ENCODE measurements at places on chromosomes 2 and 18.

GRCh38 chr18:71370671-71371445, 1082.0 kb downstream of the SOCS6 start:
- DNase-seq = no peak

GRCh38 chr2:226703514-226703913, 96.1 kb downstream of the IRS1 start:
- no peak for DNase-seq

DNA sequence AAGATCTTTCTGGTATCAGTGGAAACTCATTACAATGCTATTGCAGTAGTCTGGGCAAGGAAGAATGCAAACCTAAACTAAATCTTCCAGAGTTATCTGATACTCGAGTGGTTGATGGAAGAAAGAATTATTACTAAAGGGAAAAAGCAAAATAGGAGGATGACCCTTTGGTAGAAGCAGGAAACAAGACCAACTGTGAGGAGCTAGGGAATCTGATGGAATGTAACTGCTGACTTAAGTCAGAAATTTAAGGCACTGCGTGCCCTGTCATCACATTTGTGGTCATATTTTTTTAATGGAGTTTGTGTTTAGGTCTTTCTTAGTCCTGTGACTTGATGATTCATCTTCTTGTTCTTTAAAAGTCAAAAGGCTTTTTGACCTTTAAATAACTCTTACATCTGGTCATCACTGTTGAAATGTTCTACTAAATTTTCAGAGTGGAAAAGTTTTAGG, 36.5 kb upstream of the ARMC9 start:
- DNase-seq = no peak

GRCh38 chr2:63755965-63756364, 85.7 kb upstream of the UGP2 start:
- no peak for DNase-seq

DNA sequence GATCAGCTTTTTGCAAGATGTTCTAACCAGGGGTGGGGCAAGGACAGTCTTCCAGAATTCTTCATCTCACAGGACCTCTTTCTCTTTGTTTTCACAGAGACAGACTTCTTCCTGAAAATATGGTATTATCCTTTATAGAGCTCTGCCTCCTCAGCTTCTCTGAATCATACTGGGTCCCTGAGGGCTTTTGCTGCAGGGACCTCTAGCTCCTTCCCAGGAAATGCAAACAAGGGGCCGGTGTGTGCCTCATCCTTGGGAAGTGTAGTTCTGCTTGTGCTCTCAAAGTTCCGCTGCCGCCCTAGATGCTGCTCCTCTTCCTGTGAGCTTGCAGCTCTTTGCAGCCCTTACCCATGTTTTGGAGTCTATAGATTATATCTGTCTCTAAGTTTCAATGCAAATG, 99.5 kb upstream of the NPAS2 start:
- no peak for DNase-seq

DNA sequence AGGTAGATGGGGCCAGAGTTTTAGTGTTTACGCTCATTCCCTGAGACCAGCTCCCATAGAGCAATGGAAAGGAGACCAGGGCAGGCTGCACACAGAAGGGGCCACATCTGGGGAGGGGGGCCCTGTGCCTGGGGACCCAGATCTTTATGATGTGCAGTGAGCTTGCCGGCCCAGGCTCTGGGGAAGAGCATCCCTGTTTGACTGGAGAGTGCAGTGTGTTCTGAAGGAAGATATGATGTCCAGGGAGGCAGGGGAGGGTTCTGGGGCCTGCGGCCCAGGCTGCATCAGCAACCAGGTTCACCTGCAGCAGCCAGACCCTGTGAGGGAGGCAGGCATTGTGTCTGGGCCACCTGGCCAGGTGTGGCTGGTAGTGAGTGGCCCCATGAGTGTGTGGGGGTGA, 13.8 kb downstream of the TPO start:
- DNase-seq = no peak

- DNase-seq = peak; percentile 18
These were observed 414.2 kb upstream of the CHST9 start for GRCh38 chr18:27599202-27599829.

DNA sequence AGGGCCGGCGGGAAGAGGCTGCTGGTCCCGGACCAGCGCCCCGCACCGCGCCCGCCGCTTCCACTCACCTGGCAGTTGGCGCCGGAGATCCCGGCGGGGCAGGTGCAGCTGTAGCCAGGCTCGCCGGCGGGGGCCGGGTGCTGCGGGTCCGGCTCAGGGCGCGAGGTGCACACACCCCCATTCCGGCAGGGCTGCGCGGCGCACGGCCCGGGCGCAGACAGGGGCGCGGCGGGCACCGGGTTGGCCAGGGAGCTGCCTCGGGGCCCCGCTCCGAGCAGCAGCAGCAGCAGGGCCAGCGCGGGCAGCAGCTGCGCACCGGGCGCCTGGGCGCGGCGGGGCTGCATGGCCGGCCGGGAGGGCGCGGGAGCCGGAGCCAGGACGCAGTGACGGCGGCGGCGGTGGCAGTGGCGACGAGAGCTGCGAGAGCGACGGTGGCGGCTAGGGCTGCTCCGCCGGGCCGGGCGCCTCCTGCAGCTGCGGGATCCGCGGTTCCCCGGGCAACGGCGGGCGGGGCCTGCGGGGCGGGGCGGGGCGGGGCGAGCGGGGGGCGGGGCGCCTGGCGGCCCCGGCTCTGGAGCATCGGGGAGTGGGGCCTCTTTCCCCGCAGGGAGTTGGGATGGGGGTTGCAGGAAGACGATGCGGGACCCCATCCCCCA, at the start of gene DNER:
Gene DNER, minus strand, starts transcription at position 476 of the 656 bp plus-strand sequence. Its CDS starts 132 bp downstream, at position 344.
- DNase-seq = peak; percentile 42

GRCh38 chr2:10536569-10537133, 88.5 kb upstream of the ODC1 start:
- DNase-seq = no peak

DNA sequence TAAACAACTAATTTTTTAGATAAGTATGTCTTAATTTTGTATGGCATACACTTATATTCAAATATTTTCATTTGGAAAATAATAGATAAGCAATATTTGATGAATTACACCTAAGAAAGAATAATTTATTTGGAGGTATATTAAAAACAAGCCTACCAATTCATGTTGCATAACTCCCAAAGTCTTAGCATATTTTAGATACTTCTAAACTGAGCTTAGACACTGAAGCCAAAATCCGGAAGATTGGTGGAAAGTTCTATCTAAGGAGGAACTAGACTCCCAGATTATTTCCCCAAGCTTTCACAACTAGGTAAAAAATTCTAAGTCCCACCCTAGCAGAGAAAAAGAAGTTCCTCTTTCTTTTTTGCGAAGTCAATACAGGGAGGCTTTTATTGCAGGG, 221.0 kb upstream of the MMADHC start:
- DNase-seq = no peak

- no peak for DNase-seq
These were observed 69.1 kb downstream of the FEZ2 start for GRCh38 chr2:36528766-36529392.

DNA sequence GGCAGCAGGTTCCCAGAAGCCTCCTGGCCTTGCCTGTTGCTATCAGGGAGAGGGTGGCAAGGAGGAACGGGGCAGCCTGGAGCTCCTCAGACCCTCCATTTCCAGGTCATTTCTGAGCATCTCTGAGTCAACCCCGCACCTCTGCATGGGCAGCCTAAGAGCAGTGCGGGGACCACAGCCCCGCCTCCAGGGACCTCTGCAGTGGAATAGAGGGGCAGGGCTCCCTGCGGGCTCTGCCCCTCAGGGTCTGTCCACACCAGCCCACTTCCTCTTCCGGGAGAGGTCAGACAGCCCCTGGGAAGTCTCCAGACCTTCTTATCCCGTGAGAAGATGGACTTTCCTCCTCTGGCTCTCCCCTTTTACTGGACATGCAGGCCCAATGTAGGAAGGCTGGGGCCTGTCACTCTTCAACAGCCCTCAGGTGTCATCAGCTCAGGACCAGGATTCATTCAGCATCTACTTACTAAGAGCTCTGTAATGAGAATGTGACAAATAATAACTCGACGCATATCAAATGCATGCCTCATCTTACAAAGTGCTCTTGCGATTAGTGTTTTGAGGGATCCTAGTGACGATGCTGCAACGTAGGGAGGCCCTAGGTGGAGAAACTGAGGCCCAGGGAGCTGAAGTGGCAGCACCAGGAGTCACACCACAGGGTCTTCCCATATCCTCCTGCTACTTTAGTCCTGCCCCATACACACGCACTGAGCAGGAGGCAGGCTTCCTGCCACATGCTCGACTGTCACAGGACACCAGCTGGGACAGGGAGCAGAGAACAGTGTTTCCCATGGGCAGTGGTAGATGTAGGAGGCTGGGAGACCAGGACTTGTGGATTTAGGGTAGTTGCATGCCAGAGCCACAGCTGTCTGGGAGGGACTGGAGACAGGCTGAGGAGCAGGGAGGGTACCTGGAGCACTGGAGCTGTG, 28.0 kb downstream of the SH2D6 start:
- no peak for DNase-seq

DNA sequence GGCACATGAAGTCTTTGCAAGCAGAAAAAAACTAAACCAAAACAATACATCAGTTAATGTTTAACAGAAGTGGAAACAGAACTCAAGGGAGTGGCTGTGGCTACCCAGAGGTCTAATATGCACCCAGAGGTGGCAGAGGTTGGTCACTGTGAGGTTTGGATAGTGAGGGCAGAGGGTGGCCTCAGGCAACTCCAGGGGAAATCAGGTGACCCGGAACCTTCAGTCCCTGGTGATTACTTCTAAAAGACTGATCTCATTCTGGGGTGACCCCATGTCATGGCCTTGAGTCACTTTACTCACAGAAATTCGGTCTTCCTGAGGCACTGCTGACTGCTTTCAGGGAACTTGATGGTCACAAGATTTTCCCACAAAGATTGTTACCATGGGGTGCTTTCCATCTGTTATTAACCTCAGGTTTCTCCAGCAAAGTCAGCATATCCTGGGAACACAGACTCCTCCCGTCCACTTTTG, 99.4 kb downstream of the TMEM17 start:
- no peak for DNase-seq

GRCh38 chr2:188974164-188974563, at the start of gene COL3A1:
Gene COL3A1 (plus strand): TSS chr2:188974373. CDS start chr2:188974490, 117 bp downstream.
- DNase-seq = no peak

Measured in HAP-1 (cell line).